ENCODE measurements at places on chromosomes 12 and 14.

- DNase-seq: peak; percentile 69
Measured at GRCh38 chr12:101490286-101490920, 15.3 kb downstream of the SPIC start.

DNA sequence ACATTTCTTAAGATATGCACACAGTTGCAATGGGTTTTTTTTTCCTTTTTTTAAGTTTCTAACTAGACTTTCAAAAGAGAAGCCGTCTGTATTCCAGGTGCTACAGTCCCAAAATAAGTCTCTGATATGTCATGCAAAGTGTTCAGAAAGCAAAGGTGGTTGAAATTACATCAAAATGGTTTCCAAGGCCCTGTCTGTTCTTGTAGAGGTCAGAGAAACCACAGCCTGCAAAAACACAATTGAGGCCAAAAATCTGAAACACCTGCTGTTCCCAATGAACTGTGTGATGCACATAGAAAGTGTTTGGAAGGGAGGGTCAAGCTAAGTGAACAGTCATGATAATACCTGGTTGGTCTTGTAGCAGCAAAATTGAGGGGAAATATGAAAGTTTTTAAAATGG is 91.0 kb downstream of the VRK1 start:
- DNase-seq: no peak

DNA sequence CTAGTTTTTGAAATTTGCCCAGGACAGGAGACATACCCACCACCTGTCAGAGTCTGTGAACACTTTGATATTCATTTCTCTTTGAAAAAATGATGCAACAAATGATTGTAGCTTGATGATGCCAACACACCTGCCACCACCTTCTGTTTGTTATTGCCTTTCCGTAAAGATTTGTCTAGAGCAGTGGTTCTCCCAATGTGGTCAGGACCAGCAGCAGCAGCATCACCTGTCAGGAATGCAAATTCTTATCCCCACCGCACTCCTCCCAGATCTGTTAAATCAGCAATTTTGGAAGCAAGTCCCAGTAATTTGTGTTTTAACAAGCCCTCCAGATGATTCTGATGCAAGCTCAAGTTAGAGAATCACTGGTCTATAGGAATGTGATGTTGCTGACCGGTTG is 9.9 kb downstream of the CCDC175 start:
- DNase-seq: no peak

GRCh38 chr14:105146181-105146975 is 22.2 kb downstream of the JAG2 start:
- DNase-seq: no peak

- DNase-seq: no peak
Measured at GRCh38 chr12:76274420-76275083, 73.7 kb downstream of the BBS10 start.

GRCh38 chr14:62079038-62079437 is 316.8 kb downstream of the SNAPC1 start:
- DNase-seq: peak; percentile 52

DNA sequence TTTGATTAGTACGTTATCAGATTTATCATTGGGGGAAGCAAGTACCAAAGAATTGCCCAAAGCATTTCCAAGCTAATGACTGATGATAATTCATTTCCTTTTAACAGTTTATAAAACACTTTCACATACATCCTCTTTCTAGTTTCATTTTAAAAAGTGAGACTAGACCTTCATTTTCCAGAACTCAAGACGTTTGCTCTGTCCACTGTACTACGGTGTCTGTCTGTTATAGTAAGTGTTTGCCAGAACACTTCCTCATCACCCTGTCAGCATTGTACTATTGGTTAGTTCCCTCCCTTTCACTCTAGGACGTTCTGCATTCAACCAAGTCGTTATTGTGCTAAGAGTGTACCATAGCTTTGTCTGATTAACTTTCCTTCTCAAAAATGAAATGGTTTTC is 81.7 kb upstream of the TMEM263 start:
- no peak for DNase-seq

- no peak for DNase-seq
Measured at GRCh38 chr12:132204793-132205270, 60.6 kb downstream of the NOC4L start.

DNA sequence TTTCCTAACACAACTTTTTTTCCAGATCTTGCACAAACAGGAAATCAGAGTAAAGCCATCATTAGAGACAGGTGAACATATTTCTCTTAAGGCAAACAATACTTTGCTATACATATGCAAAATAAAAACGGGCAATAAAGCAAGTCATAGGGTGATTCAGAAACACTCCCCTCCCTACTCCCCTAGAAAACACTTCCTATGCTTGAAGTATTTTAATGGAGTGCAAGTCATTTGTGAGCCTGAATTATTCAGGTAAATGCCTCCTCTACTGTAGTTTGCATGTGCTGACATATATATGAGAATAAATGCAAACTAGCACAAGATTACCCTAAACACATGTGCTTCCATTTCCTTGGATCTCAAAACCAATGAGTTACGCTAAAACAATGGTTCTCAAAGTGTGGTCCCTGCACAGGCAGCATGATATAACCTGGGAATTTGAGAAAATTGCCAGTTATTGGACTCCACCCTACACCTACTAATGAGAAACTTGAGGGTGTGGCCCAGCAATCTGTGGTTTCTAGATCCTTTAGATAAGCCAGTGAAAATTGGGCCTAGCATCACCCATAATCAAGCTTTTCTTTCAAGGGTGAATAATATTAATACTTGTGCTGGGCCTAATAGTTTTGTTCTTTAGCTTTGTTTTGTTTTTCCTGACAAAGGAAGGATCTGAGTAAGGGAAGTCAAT is 159.7 kb upstream of the BMP4 start:
- no peak for DNase-seq

DNA sequence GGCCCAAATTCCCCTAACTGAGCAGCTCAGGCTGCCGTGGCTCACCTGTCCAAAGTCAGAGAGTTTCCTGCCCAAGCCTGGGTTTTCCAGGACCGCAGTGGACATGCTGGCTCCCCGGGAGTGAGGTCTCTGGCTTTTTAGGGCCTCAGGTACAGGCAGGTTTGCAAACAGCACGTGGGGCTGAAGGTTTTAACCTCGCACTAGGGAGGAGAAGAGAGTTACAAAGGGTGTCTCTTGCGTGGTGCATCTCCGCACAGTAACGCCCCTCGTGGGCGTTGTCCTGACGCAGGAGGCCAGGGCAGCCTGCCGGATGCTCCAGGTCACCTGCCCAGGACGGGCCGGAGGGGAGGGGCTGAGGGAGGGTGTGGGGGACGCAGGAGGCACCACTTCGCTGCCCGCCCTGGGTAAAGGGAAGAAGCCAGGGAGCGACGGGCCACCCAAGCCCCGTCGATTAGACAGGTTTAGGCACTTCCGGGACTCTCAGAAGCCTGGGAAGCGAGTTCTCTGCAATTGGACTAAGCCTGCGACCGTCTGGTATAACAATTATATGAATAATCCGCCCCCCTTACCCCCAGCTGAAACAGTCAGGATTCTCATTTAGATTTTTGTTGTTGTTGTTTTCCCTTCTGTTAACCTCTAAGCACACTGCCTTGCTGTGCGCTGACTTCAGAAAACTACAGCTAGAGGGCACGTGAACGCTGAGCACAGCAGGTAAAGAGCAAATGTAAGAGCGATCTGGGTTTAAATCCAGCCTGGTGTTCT is at the start of gene PAH:
PAH (minus strand) TSS at position 219 of the 762 bp plus-strand sequence; CDS start at position 105, 114 bp downstream.
- DNase-seq: no peak

GRCh38 chr12:131194166-131194565 is 240.5 kb downstream of the ADGRD1 start:
- peak; percentile 66 for DNase-seq

GRCh38 chr12:14995583-14996425 is 23.0 kb downstream of the PDE6H start:
- peak; percentile 83 for DNase-seq

DNA sequence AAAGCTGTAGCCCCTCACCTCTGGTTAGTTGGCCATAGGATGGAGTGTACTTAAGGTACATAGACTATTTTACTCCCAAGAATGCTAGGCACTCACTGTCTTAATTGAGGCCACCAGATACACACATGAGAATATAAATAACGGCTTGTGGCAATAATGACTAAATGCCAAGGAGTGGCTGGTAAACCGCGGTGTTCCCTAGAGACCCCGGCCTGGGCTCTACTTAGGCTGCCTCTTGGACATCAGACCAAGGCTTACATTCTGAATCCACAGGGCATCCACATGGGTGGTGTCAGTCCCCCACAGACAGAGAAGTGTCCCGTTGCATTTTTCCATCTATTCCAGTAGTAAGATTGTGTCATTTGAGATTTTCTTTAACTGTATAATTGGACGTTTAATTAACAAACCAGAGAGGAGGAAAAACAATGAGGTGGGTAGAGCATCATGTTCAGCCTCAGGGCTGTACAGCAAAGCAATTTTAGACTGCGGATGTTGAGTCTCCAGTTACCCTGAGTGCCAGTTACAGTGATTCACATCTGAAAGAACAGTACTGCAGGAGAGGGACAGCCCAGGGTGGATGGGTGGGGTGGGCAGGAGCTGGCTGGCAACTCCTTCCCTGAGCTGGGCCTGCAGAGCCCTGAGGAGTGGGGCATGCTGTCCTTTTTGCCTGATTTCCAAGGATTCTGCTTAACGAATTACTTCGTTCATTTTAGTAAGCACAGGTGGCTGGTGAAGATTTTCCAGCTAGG is 20.5 kb downstream of the CKB start:
- DNase-seq: no peak

GRCh38 chr12:65532764-65533163 is 254.3 kb downstream of the MSRB3 start:
- no peak for DNase-seq

- DNase-seq: no peak
Measured at GRCh38 chr14:90850487-90850886, 34.3 kb upstream of the TTC7B start.

DNA sequence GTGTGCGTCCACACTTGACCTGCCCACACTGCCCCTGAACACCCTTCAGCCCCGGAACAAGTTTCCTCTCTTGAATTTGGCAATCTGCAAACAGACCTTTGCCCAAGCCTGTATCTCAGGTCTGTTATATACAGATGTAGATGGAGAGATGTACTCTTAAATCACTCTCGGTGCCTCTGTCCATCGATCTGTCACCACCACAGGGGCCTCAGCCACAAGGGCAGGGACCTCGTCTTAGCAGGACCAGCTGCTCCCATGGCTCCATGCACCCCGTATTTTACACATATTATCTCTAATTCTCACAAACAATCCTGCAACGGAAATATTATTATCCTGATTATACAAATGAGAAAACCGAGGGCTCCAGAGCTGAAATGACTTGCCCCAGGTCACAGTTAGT is 313.4 kb downstream of the BCL11B start:
- no peak for DNase-seq

DNA sequence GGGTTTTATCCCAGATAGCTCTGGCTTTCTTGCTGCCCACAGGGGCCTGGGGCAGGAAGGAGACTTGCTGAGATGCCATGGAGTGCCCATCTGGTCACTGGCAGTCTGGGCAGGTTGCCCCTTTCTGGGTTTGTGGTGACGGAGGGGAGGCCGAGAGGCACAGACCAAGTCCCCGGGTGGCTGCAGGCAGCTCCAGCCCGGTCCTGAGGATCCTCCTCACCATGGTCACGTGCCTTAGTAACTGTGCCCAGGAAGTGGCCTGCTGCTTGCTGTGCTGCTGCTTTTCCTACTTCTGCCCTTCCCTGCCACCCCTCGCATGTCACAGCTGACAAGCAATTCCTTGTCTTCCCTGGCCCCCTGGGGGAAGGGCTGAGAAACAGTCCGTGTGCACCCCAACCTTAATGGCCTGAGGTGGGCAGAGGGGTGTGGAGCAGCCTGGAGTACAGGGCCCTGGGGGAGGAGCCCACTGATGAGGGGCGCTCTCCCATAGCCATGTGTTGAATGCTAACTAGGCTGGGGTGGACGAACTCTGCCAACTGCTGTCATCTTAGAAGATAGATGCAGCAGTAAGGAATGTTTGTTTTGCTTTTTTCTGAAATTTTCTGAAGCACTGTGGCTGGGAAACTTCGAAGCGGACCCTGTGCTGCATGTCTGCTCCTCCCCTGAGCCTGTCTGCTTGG is 54.9 kb upstream of the SRSF5 start:
- no peak for DNase-seq

DNA sequence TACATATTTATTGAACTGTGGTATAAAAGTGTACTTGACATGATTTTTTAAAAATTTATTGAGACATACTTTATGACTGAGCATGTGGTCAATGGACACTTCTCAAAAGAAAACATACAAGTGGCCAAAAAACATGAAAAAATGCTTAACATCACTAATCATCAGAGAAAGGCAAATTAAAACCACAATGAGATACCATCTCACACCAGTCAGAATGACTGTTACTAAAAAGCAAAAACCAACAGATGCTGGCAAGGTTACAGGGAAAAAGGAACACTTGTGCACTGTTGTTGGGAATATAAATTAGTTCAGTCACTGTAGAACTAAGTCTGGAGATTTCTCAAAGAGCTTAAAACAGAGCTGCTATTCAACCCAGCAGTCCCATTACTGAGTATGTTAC is 1177.6 kb downstream of the GALC start:
- no peak for DNase-seq

DNA sequence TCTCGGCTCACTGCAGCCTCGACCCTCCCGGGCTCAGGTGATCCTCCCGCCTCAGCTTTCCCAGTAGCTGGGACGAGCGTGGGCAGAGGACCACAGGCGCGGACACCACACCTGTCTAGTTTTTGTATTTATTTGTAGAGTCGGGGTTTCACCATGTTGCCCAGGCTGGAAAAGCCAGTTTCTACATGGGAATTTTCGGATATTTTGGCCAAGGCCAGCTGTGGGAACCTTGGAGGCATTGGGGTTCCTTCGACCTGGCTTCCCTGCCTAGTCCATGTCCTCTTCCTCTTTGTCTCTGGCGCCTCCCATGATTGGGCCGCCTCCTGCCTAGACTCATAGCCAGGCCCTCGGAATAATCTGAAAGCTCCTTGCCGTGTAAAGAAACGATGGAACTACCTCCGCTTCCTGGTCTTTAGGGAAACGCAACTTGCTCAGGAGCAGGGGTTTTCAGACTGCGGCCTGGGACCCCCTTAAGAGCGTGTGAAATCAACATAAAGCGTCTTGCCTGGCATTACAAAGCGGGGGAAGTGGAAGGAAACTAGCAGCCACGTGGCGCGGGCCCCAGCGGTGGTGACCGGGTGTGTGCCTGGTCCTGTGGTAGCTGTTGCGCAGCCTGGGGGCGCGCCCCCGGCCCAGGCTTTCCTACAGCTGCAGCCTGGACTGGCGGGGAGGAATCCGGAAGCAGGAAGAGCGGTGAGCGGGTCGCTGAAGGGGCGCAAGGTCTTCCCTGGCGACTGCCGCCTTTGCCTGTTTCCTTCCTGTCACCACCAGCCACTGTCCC is 1.4 kb upstream of the HSP90AA1 start:
- peak; percentile 75 for DNase-seq

GRCh38 chr12:86727160-86727559 is 471.0 kb upstream of the MGAT4C start:
- DNase-seq: no peak
